T-helper 22 cell (primary cell): ENCODE measurements at places on chromosomes 3 and 15.

GRCh38 chr3:125594581-125595011 is 701 bp downstream of the OSBPL11 start:
- DNase-seq = no peak

GRCh38 chr3:194281766-194282165 is 69.4 kb downstream of the CPN2 start:
- DNase-seq = no peak

DNA sequence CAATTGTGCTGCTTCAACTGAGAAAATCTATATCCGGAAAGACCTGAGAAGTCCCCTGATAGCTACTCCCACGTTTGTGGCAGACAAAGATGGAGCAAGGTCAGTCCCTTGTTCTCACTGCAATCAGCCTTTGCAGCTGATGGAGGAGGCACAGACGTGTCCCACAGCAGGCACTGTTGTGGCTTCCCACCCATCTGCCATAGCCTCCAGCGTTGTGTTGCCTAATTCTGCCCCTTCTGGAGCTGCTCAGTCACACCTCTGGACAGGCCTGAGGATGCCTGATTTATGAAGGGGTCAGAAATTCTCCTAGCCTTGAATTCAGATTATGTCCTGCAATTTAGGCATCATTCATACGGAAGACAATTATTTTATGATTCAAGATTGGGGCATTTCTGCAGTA is 41.9 kb downstream of the MRPS25 start:
- DNase-seq = no peak

GRCh38 chr3:36679384-36680200 is 84.8 kb downstream of the DCLK3 start:
- DNase-seq = no peak

DNA sequence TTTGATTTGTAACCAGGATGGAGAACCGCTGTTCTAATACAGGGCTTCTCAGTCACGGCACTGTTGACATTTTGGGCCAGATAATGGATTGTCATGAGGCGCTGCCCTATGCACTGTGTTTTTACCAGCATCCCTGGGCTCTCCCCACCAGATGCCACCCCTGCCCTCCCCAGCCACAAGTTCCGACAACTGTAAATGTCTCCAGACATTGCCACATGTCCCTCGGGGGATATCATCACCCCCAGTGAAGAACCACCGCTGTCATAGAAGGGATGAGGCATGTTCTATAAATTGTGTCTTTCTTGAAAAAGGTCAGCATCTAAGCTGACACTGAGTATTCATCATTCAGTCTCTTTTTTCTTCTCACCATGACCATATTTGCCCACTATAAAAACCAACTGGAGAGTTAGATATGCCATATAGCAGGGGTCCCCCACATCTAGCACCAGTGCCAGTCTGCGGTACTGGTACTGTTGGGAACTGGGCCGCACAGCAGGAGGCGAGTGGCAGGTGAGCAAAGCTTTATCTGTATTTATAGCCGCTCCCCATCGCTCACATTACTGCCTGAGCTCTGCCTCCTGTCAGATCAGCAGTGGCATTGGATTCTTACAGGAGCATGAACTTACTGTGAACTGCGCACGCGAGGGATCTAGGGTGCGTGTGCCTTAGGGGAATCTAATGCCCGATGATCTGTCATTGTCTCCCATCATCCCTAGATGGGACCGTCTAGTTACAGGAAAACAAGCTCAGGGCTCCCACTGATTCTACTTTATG is 260.5 kb upstream of the ST8SIA2 start:
- DNase-seq = no peak

GRCh38 chr15:91468871-91469580 is 369.0 kb downstream of the SV2B start:
- DNase-seq = no peak

GRCh38 chr3:177810162-177810623 is 612.9 kb upstream of the TBL1XR1 start:
- no peak for DNase-seq
